ENCODE measurements at places on chromosomes 4 and X.

DNA sequence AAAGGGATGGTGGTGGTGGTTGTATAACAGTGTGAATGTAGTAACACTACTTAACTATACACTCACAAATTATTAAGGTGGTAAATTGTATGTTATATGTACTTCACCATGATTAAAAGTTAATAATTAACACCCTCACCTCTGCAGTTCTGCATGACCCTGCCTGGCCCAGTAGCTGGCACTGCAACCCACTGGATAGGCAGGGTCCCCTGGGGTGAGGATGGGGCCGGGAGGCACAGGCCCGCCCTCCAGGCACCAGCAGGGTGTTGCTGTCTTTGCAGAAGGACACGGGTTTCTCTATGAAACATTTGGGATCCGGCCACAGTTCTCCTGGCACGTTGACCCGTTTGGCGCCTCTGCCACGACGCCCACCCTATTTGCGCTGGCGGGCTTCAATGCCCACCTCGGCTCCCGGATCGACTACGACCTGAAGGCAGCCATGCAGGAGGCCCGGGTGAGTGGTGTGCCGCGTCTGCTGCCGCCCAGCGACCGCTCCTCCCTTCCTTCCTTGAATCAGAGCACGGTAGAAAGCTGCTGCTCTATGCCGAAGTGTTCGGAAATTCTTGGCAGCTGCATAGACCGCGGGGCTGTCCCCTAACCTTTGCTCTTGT, 11.8 kb downstream of the MAN2B2 start:
- DNase-seq, result no peak

DNA sequence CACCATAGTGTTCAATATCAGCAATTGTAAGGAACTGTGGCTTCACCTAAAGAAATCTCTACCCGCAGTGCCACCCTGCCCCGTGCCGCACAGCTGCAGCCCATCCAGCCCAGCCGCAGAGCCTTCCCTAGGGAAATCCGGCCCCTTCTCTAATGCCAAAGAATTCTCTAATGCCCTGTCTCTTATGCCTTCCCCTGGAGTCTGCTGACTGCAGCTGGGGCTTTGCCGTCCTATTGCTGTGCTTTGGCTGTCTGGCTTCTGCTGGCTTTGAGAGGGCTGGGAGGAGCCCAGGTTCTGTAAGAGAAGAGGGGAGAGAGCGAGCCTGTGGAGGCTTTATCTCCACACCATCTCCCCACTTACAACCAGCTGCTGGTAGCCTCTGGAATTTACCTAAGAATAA, 85.9 kb upstream of the HELT start:
- DNase-seq, result no peak

DNA sequence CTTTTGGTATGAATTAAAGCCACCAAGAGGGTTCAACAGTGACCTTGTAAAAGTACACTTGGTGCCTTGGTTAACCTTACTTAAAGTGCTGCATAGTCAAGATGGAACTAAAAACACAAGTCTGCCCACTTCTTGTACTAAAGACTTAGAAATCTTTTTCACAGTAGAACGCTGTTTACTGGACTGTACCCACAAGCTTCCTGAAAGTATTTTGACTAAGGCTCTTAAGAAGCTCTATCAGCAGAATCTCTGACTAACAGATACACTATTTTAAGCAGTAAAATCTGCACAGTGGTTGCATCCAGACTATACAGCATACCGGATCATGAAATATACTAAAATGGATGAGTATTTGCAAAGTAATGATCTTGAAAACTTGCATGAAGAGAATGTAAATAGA, 7.2 kb downstream of the RAB28 start:
- DNase-seq, result no peak

GRCh38 chrX:107167163-107167921, 38.9 kb downstream of the NUP62CL start:
- DNase-seq, result no peak

- DNase-seq, result no peak
Measured at GRCh38 chr4:10640561-10641201, 43.9 kb downstream of the CLNK start.

- DNase-seq, result no peak
Measured at GRCh38 chr4:112257098-112257497, 25.5 kb downstream of the AP1AR start.

DNA sequence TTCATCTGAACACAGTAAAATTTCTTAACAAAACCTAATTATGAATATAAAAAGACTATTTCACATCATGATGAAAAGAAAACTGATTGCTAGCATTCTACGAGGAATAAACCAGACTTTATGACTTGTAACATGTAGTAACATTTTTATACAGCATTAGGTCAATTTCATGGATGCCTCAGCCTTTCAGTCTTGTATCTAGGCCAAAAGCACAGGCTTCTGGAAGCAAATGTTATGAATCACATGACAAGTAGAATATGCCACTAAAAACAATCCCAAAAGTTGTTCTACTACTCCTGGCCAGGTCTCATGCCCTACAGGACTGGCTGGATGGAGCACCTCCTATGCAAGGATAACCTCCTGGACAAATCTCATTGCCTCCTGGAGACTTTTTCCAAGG, 101.2 kb downstream of the ARHGAP6 start:
- DNase-seq, result no peak

DNA sequence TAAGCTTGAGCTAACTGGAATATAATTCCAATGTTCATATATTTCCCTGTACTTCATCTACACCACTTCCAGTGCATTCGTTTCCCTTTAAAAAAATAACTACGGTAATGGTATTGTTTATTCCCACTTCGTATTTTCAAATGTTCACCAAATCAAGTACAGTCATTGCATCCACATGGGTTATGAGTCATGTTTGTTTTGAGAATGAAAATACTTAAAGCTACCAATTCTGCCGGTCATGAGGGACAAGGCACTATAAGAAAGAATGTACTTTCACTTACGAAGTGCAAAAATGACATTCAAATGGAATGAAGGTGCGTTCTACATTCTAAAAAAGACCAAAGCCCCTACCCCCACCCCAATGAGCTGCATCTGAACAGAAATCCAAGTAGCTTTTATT, 174.4 kb upstream of the FGF13 start:
- DNase-seq, result no peak

DNA sequence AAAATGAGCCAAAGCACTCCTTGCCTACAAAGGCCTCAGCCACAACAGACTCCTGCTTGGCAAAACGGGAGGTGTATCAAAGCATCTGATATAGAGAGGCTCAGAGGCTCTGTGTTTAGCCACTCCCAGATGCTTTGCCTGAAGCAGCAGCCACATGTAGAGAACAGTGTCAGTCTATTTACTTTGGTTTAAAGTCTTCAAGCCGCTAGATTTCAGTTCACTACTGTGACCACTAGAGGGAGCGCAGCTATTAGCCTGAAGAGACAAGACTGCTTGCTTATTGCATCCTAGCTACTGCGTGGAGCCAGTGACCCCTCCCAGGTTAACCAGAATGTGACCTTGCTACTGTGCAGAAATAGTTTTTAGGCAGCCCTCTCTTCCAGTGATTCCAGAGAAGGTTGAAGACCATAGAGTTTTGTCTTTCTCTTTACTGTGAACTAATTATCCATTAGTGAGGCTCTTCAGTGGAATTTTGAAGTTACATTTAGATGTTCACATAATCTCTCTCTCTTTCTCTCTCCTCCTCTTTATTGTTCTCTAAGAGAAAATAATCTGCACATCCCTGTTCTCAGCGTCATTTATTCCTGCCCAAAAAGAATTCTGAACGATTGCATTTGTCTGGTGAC, 39.3 kb downstream of the BMP3 start:
- peak; percentile 78 for DNase-seq

DNA sequence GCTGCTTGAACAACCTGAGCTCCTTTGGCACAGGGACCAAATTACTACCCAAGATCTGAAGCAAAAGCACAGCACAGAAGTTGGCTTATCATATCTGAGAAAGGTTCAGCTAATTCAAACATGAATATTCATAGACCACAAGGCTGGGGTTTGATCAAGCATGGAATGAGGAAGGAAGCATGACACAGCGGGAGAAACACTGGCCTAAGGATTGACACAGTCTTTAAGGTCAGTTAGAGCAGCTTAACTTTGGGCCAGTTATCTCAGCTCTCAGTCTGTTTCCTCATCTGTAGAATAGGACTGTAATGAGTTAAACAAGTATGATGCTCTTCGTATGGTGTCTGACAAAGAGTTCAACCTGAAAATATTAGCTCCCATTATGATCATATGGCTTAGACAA, 88.5 kb upstream of the CBR4 start:
- no peak for DNase-seq

DNA sequence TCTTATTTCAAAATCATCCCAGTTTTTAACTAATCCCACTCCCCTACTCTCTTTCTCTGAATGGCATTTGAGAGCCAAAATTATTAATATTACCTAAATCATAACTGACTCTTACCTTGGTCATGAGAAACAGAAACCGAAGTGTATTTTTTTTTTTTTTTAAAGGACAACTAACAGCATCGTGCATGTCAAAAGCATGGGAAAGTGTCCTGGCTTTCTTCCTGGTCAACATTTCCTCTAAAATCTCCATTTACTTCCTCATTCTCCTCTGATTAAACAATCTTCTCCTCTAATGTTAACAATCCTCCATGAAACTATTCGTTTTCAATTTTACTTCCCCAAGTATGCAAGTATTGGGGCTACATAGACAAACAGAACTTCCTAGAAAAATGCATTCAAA, 2.1 kb upstream of the STS start:
- DNase-seq, result no peak

GRCh38 chrX:40644176-40644575, 3.2 kb downstream of the CXorf38 start:
- DNase-seq, result no peak

- DNase-seq, result no peak
Measured at GRCh38 chr4:165308606-165309005, 18.9 kb upstream of the MSMO1 start.

DNA sequence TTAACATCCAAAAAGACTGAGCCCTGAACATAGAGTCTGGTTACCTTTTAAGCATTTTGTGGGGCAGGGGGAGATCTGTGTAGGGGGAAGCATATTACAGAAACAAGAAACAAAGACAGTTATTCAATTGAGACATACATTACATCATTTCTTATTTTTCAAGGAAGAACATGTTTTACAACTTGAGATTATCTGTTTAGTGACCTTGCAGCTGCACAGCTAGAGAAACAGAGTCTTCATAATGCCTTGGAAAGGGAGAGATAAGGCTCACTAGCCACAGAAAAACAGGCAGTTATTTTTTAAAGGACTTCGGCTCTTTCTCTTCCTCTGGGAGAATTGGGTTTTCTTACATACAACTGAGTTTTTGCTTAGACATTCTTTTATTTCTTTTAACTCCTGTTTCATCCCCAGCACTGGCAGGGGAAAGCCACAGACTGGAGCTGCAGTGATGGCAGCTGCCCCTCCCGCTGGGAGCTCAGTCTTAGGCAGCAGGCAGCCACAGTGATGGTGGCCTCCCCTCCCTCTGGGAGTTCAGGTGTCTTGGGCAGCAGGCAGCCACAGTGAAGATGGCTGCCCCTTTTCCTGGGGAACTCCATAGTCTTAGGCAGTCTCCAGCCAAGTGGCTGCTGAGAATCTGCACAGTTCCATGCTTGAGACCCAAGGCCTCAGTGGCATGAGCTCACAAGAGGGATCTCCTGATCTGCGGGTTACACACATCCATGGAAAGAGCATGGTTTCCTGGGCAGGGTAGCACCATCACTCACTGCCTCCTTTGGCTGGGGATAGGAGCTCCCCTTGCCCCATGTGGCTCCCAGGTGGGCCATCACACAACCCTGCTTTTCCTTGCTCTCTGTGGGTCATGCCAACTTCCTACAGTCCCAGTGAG, 19.4 kb upstream of the TMPRSS11F start:
- no peak for DNase-seq

GRCh38 chr4:61143461-61143860, 56.7 kb upstream of the ADGRL3 start:
- no peak for DNase-seq

DNA sequence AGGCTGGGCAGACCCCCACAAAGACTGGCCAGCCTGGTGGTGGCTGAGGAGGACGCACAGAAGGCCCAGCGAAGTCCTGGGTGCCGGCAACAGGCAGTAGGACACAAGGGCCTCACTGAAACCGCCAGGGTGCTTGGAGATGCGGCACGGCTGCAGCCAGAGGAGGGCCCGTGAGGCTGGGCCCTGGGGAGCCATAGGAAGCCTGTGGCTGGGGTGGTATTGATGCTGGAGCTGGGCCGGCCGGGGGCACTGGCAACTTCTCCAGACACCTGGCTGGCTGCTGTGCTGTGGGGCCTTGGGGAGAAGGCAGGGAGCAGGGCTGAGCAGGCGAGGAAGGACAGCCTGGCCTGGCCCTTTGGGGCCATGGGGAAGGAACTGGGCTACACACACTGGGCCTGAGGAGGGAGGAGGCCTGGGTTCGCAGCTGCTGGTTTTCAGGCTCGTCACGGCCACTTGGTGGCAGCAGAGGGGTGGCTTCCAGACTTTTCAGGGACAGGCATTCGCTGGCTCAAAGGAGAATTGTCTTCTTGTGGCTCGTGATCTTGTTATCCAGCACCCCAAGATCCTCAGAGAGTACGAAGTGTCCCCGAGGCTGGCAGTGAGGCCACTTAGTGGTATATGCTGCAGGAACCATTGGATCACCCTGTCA, 37.2 kb downstream of the ATP2B3 start:
- DNase-seq, result no peak

DNA sequence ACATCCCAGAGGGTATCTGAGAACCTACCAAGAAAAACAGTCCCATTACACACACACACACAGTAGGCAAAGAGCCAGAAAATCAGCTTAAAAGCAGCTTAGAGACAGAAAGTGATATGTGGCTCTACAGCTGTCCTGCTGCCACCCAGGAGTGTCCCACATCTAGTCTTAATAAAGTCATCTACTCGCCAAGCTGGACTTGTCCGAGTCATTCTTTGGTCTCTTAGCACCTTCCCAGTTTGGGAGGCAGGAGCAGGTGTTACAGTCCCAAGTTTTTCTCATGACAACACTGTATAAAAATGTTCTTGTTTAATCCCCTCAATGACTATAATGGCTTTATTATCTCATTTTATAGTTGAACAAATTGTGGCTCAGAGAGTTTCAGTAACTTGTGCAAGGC, 252.5 kb upstream of the CASK start:
- no peak for DNase-seq

DNA sequence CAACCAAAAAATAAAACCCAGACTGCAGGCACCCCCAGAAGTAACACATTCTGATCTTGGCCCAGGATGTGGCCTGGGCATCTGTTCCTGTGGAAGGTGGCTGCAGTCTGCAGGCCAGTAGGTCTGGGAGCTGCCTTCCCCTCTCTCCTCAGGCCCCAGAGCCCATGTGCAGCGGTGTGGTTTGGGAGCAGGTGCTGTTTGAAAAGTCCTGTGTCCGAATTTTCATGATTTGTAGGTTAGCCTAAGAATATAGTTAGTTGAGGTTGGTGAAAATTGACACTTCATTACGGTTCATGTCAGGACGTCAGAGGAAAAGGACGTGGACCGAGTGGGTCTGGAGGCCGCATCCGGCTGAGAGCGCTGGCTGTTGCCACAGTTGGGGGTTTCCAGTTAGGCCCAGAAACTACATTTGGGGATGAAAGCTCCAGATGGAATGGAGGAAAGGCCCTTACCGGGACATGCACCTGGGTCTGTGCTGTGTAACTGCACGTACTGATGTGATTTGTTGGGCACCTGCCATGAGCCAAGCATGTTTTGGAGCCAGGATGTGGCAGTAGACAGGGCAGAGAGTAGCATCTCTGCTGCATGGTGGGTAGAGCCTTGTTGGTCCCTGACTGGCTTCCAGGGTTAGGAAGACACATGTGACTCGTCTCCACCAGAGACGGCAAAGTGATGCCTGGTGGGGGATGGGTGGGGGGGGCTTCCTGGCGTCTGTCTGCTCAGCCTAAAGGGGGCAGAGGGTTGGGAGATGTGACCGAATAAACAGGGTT, 21.7 kb upstream of the HGFAC start:
- peak; percentile 1 for DNase-seq

All from ascending aorta (tissue), 2 donors.